ENCODE measurements at places on chromosomes 7 and 10.

DNA sequence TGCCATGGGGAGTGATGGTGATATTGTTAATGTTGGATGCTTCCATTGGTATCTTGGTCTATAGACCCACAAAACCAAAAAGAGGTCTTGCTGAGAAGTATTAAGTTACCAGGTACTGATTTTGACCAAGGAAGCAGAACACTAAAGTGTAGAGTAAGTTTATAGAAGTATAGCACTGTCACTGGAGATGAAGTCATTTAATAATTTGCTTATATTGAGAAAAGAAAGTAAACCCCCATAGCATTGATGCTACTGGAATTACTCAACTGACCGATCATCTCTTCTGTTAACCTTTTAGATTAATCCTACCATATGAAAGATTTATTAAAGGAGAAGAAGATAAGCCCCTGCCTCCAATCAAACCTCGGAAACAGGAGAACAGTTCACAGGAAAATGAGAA, 183.2 kb downstream of the RTKN2 start:
- no peak for DNase-seq

DNA sequence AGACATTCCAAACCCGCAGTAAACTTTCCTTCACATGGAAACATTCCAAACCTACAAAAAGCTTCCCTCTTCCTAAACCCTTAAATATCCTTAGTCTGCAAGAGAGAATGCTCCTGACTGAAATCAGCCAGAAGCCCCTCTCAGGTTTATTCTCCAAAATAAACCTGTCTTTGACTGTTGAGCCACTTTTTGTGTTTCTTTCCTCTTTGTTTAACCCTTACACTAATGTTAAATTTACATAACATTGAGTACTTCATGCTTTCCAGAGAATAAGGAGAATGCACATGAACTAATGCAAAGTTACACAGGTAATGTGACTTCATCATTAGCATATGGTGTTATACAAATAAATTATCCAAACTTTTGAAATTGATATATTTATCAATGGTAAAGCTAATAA, 262.6 kb upstream of the PRKCQ start:
- no peak for DNase-seq

- DNase-seq = no peak
These were observed 9.8 kb downstream of the WIPI2 start for GRCh38 chr7:5199841-5200240.

DNA sequence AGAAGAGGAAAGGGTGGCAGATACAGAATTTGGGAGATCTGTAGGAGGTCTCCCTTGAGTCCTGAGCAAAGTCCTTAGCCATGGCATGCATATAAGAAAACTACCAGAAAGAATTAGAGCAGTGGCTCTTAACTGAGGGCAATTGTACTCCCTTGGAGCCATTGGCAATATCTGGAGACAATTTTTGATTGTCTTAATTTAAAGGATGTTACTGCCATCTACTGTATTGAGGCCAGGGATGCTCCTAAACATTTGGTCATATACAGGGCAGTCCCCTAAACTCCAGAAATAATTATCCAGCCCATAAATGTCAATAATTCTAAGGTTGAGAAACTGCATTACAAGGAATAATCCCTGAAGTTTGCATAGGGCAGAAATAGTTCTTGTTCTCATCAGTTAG, 136.4 kb upstream of the ODAD2 start:
- DNase-seq = no peak

- DNase-seq = peak; percentile 54
These were observed 48.1 kb upstream of the GLCCI1 start for GRCh38 chr7:7920481-7920880.

DNA sequence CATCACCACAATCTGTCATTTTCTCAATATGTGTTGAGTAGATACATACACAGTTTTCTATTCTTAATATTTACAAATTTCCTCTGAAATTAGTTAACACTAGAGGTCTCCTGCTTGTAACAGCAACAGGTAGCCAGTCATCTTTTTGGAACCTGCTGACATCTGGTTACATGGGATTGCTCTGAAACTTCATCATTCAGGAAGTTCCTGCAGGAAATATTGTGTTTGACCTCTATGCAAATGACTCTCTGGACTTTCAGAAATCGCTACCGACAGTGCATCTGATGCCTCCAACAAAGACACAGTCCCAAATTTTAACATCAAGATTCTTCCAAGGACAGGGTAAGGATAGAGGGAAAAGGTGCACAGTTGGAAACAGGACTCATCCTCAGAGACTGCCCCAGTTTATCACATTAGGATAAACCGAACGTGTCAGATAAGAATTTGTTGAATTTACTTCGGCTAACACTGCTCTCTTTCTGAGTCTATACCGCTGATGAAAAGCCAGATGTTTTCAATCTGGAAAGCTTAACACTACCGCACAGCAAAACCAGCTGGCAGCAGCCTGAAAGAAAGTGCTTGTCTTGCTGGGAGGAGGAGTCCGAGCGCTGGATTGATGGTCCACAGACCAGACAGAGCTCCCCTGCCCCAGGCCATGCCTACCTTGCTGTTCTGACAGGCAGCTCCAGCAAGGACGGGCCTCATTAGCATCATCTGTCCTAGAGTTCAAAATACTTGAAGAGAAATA, 633.4 kb downstream of the PARD3 start:
- DNase-seq = no peak
